ENCODE measurements at places on chromosomes 2 and 18.
A peak's percentile ranks its signal among the peaks of the same experiment; 100 is the strongest.

GRCh38 chr2:33267756-33268155, 208.7 kb upstream of the RASGRP3 start:
- no peak for ATAC-seq

DNA sequence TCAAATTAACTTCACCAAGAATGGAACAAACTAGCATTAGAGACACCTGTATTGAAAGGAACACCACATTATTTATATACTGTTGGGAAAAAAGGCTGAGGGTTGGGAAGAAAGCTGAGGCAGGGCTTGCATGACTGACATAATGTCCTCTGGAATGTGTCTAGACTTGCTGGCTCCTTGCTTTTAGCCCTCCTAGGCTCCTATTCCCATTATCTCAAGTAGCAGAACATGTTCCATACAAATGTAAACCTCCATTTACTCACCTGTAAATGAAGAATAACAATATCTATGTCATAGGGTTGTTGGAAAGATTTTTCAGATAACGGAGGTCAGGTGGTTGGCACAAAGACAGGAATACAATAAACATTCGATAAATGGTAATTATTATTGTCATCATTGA, 976 bp upstream of the ACADL start:
- ATAC-seq = no peak

- no peak for ATAC-seq
These were observed 31.0 kb upstream of the ZEB2 start for GRCh38 chr2:144550911-144551310.

DNA sequence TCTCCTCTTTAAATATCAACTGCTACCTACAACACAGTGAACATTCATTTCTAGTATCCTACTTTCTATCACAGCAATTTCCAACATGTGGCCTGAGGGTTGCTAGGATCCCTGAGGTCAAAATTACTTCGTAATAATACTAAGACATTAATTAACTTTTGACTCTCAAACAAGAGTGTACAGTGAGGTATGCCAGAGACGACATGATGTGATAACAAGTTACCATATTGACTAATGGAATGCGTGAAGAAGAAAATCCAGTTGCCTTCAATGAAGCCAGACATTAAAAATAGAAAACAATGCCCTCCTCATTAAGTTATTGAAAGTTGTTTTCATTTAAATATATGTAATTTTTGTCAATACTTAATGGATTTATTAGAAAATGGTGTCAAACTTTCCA, 13.1 kb downstream of the ORC2 start:
- ATAC-seq = no peak

GRCh38 chr2:157596992-157597681, 31.5 kb downstream of the ACVR1C start:
- peak; percentile 82 for ATAC-seq
